ENCODE measurements at places on chromosomes 6 and 20. TPM values are rescaled to one million over a fixed set of nuclear protein-coding genes. Genes with fewer than 3 reads are reported as not detected.

PTCRA gene
- total RNA-seq: not detected

CRISP3 gene
- total RNA-seq: not detected

EPB41L2 gene
- 91.8 TPM for total RNA-seq

CGA gene
- 0.59 TPM for total RNA-seq

- no peak for DNase-seq
These were observed 18.1 kb upstream of the ZSCAN9 start for GRCh38 chr6:28206928-28207509.

DNA sequence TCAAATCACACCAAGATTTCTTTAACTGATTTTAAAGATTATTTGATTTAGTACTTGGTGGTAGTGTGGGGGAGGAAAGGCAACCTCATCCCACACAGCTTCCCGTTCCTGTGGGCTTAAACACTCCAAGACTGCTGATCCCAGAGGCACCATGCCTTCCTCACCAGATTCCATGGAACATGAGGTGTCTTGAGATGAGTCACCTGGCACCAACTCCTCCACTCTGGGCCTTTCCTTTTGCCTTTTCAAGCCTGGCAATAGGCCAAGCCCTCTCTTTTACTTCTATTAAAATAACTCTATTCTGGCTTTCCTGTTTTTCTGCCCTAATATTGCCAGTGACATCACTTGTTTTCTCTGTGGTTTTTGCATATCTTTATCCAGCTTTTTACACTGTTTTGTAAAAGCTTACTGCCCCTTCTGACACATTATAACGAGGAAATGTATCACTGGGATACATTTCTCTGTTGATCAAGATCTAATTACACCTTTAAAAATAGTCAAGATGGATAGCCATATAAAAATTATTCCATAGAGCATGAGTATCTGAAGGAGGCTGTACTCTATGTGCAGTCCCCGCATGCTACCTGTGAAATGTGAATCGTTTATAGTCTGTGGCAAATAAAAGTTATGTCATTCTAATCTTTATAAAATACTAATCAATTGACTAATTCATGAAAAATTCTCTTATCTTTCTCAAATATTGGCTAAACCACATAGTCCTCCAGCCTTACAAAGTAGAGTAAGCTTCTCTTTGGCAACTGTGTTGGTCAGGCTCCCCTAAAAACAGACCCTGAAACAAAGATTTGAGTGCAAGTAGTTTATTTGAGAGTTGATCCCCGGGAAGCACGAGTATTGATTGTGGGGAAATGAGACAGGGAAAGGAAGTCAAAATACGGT lies 257.8 kb upstream of the KCNQ5 start:
- DNase-seq: no peak

DNA sequence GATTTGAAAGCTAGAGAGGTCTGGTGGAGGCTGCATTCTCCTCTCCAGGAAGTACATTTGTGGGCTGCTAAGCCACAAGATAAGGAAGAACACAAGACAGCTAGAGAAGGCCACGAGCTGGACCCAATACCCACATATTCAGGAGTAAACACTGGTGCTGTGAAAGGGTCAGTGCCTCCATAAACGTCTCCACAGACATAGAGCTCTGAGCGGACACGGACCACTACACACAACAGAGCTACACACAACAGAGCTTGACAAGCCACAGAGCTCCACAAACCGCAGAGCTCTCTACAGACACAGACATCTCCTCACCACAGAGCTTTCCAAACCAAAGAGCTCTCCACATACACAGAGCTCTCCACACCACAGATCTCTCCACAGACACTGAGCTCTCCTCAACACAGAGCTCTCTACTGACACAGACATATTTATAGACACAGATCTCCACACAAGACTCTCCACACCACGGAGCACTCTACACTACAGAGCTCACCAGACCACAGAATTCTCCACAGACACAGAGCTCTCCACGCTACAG lies 51.9 kb downstream of the ERMARD start:
- no peak for DNase-seq

DNA sequence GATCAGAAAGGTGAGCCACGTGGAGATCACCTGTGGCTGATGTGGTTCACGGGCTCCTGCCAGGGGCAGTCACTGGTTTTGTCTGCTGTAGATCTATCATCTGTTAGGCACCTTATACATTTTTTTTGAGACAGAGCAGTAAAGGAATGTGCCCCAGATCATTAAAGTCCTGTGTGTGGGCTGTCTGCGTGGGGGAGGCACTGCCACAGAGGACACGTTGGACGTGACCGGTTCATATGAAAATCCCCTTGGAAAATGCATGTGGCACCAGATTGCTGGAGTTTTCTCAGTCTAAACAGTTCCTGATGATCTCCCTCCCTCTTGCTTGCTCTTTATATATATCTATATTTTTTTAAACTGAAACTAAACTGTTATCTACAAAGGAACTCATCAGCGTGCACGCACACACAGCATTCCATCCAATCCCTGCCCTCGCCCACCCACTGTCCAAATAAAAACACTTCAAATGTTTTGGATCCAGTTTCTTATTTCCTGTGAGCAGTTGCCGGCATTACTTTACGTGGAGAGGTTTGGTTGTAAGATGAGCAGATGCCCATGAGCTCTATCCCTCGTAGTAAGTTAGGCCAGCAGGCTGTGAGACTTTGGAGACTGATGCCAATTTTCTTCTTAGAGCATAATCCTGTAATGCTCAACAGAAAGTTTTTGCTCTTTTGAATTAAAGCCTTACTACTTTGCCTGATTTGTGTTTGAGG lies 161.6 kb upstream of the EXOC2 start:
- no peak for DNase-seq

- no peak for DNase-seq
These were observed 332.3 kb downstream of the ZFAND3 start for GRCh38 chr6:38151580-38152500.

DNA sequence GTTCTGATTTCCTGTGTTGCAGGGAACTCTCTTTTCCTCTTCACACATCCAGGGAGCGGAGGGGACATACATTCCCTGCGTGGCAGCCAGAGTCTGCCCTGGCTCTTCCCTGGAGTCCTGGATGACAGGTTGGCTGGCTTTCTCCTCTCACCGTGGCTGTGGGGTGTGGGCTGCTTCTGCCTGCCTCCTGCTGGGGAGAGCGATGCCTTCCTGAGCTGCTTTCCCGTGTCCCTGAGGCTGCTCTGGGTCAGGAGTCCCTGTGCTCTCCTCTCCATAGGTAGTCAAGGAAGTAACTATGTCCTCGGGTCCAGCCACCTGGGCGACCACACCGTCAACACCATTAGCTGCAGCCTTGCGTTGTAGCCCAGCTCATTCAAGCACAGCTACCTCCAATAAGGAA lies 451.7 kb downstream of the QKI start:
- DNase-seq: peak; percentile 34

DNA sequence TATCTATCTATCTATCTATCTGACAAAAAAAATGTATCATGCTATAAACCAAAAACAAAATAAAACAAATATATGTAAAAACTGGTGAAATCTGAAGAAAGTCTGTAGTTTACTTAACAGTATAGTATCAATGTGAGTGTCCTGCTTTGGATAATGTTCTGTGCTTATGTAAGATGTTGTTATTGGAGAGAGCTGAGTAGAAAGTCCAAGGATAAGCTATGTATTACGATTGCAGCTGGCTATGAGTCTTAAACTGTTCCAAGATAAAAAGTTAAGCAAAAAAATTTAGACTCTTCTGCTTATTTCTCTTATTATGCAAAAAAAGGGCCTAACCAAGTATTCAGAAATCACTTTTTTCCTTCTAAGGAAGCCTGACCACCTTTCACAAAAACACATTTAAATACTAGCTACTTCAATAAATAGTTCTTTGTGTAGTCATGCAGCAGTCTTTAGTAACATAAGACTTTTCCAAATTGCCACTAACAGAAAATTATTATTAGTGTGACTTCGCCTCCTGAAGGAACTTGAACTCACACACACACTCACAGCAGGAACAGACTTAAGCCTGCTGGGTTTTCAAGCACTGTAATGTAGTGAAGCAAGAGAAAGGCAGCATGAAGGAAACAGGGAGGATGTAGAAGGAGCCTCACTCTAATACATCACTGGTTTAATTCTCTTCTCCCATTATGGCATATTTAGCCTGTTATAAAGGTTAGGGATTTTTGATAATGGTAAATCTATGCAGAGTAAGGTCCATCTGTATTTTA lies 265.8 kb upstream of the GJE1 start:
- DNase-seq: no peak

GRCh38 chr6:32140420-32141046 lies 10.4 kb upstream of the FKBPL start:
- DNase-seq: no peak

Data from left ventricle myocardium superior (tissue), 1 donor.